ENCODE measurements at places on chromosomes 11 and 22. TPM values are rescaled to one million over a fixed set of nuclear protein-coding genes. Genes with fewer than 3 reads are reported as not detected.

DNA sequence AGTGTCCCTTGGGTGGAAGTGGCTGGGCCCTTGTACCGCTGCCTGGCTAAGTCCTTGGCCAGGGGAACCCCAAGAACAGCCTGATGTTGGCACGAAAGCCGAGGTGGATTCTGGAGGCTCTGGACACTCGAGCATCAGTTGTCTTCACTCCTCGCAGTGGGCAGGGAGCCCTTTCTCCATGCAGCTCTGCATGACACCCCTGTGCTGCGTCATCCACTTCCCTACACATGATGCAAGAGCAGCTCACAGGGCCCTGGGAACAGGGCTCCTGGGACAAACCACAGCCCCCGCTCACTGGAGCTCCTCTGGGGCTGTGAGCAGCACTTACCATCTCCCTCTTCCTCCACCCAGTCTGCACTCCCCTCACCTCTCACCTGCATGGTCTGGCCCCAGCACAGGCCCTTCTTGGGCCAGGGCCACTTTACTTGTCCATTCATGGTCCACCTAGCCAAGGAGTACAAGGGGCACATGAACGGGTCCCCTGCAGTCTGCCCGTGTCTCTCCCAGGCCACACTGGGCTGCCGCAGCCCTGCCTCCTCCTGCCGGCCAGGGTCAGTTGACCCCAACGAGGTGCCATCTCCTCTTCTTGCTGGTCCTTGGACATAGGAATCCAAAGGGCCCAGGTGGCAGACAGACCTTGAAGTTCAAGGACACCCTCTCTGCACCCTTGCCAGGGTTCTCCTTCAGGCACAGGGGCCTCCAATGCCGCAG, 66.5 kb downstream of the IGF2 start:
- H3K4me1 ChIP-seq, result no peaks in the 10 kb centered on the region
- H3K27ac ChIP-seq, result no peak overlapping the region
- H3K4me3 ChIP-seq, result no peak overlapping the region
- H3K27me3 ChIP-seq, result peaks cover 12% of the 10 kb centered on the region
- H3K36me3 ChIP-seq, result no peaks in the 10 kb centered on the region

GRCh38 chr11:31809857-31810778, 1.0 kb downstream of the PAX6 start:
- H3K4me3 ChIP-seq, result peak overlapping the region; percentile 26
- no peaks in the 10 kb centered on the region for H3K36me3 ChIP-seq
- peaks cover 35% of the 10 kb centered on the region for H3K4me1 ChIP-seq

The ARHGEF17 gene
- total RNA-seq, result 48.5 TPM

The MAP6 gene
- 2.3 TPM for total RNA-seq
